Fibroblast of skin of scalp (primary cell): ENCODE measurements at places on chromosomes 2 and 18.

DNA sequence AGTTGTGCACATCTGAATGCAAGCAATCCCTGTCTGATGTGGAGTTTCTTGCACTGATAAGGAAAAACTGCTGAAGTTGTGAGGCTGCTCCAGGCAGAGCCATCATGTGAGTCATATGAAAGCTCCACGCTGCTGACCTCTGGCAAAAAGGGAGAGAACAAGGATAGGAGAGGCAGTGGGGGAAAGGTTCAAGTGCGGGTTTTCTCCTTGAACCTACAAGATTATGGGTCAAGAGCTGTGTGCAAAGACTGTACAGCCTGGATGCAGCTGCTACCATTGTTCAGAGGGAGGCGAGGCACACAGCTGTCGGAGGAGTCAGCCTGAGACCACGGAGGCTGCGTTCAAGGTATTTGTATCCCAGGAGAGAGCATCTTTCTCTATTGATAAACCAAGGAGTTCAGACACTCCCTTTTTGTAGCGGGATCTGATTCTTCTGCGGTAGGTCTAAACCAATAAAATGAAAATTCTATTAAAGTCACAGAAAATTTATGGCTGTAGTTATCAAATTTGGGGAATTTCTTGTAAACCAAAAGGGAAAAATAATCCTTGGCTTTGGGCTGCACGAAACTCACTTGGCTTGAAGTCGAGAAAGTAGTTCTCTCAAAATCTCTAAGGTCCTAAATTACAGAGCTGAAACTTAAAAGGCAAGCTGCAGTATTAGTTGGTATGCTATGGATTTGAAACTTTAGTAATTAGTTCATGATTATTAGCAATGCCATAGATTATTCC is at the start of gene CDK15:
Gene CDK15, plus strand, starts transcription at position 96 of the 729 bp plus-strand sequence. Its CDS starts 128 bp downstream, at position 224.
- DNase-seq, result peak; percentile 52

- peak; percentile 92 for DNase-seq
These were observed 71.7 kb upstream of the TAF1B start for GRCh38 chr2:9771481-9772017.

- no peak for DNase-seq
These were observed 34.0 kb downstream of the YWHAQ start for GRCh38 chr2:9596621-9597311.

DNA sequence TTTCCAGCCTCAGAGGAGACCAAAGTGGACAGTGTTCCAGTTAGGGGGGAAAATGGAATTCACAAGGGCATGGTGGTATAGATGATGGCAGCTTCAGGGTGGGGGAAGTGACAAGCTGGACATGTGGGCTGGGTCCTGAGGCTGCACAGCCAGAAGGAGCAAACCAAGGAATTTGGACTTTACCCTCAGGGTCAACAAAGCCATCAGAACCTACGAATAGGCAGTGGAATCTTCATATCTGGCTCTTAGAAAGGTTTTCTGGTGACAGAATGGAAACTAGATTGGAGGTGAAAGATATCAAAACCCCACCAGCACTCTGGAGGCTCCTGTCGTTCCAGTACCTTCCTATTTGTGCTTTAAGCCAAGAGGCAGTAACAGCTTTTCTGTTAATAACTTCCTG is 127.1 kb downstream of the SETBP1 start:
- no peak for DNase-seq

DNA sequence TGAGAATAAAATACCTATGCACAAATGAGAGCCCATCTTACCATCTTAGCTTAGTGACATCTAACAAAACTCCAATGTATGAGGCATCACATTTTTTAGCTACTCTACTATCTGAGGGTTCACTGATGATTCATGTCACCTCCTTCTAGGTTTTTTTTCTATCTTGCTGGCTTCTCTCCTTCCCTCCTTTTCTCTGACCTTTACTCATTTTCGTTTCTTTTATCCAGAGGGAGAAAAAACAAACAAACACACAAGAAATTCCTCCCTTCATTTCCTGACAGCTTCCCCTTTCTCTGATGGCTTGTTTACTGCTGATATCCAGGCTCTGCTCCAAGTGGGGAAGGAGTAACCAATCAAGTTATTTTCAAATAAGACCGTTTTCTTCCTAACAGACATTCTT is 115.1 kb downstream of the UBE2E3 start:
- DNase-seq, result no peak

GRCh38 chr2:65319674-65320041 is 92.0 kb downstream of the ACTR2 start:
- no peak for DNase-seq

- no peak for DNase-seq
These were observed 360.8 kb downstream of the TNS1 start for GRCh38 chr2:217641960-217642359.

- DNase-seq, result no peak
These were observed 128.0 kb downstream of the NFATC1 start for GRCh38 chr18:79523736-79524180.

DNA sequence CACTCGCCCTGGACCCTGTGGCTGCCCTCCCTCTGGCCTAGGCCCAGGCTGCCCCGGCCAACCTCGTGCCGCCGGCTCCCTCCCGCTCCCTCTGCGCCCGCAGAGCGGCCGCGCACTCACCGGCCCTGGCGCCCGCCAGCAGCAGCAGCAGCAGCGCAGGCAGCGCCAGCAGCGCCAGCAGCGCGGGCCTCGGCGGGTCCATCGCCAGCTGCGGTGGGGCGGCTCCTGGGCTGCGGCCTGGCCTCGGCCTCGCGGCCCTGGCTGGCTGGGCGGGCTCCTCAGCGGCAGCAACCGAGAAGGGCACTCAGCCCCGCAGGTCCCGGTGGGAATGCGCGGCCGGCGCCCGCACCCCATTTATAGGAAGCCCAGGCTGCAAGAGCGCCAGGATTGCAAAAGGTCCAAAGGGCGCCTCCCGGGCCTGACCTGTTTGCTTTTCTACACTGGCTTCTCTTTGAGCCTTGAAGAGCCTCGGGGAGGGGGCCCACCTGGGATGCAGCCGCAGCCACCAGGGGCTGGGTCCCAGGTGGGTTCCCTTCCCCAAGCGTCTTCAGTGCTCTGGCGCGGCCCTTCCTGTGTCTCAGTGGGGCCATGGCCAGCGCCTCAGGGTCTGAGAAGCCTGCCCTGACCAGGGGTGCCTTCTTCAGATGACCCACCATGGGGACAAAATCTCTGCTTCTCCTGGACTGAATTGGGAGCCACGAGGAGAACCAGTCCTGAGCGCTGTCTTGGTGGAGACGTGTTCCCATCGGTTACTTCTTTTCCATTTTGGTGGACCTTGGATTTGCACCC is at the start of gene APOB:
Gene APOB, minus strand, starts transcription at position 330 of the 789 bp plus-strand sequence. Its CDS starts 128 bp downstream, at position 202.
- no peak for DNase-seq

DNA sequence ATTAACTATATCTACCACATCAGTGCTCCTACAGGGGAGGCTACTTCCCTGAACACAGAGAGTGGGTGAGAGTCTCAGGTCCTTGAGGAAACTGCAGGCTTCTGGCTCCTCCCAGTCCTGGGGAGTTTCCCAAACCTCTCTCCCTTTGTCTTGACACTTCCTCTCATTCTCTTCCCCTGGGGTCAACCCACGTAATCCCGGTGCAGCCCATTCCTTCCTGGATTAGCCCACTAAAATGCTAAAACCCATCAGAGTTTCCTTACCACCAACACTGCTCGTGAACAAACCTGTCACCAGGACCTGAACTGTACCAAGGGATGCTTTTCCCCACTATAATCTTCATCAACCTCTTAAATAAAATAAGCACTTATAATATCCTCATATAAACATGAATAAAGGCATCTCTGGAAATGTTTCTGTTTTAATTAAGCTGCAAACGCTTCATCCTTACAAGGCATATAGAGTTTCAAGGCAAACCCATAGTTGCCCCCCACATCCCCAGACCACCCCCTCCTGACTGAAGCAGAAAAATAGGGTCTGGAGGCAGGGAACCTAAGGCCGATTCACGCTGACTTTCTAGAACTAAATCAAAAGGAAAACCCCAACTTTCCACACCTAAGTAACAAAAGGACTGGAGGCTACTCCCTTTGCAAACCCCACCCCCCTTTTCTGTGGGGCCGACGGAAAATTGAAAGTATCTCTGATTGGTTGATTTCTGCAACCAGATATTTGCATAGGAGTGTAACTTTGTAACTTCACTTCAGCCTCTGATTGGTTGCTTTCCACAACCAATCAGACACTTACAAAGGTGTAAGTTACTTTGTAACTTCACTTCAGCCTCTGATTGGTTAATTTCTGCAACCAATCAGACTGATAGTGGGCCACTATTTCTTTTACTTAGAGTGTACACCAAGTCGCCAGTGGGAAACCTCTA is 19.0 kb downstream of the TMSB10 start:
- peak; percentile 65 for DNase-seq

DNA sequence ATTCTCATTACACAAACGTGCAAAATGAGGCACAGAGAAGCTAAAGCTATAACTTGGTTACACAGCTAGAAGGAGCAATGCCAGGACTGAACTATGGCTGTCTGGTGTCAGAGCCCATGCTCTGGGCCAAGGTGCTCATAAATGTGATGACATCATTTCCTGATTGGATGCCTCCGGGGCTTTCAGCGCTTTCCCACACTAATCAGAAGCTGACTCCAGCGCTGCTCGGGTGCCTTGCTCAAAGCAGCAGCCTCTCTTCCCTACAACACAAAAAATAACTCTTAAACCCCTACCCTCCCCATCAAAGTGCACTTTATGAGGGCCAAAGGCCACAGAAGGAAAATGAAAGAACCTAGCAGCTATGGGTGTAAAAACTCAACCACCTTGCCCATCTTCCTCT is 90.7 kb downstream of the STK39 start:
- DNase-seq, result no peak

GRCh38 chr18:72246076-72246475 is 298.1 kb downstream of the CBLN2 start:
- no peak for DNase-seq

- no peak for DNase-seq
These were observed 1328.6 kb upstream of the SLC39A10 start for GRCh38 chr2:194328456-194328855.

- DNase-seq, result peak; percentile 18
These were observed 316.2 kb upstream of the MGAT5 start for GRCh38 chr2:133937669-133938068.

DNA sequence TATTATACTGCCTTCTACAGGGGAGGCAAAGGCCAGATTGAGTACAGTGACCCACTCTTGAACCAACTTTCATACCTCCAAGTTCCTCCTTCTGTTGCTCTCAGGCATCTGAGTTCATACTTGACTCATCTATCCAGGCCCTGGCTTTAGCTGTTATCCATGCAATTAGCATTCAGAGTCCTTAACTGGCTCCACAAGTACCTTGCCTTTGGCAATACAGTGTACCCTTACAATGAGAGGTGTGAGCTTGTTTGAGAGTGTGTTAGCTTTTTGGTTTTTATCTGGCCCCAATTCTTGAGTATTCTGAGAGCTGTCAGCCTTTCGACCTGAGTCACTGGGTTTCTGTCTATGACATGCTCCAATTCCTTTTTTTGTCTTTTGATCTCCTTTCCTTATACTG is 60.2 kb downstream of the EHD3 start:
- DNase-seq, result no peak

GRCh38 chr2:223054193-223054781 is 2.3 kb downstream of the KCNE4 start:
- peak; percentile 89 for DNase-seq

DNA sequence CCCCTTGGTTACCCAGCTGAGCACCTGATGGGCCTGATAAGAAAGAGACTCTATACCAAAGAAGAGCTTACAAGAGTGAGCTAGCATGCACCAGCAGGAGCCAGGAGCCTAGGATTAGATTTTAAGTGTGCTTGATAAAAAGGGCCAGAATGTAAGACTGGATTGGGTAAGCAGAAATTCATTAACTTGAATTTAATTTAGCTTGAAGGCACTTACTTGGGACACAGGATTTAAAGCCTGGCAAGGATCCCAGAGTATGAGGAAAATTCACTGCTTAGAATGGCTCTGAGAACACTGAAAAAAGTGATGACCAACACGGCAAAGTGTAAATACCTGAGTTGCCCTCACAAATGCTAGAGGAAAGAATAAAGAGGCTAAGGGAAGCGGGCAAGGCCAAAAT is 91.3 kb upstream of the RBBP8 start:
- DNase-seq, result no peak

DNA sequence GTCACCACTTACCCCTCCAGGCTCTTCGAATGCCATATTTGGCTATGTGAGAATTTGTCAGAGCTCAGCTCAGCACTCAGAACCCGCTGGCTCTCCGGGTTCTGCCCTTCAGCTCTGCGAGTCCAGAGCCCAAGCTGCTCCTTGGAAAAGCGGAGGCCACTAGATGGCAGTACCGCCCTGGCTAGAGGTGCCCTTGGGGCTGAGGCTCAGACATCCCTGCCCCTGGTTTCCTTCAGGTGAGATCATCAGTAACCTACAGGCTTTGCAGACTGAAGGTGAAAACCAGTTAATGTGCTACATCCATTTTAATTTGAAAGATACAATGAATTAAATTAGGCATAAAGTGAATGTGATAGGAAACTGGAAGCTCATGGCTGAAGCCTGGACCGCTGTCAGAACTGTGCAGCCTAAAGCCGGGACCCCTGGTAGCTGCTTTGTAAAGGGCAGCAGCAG is 285.6 kb downstream of the AGAP1 start:
- peak; percentile 65 for DNase-seq

DNA sequence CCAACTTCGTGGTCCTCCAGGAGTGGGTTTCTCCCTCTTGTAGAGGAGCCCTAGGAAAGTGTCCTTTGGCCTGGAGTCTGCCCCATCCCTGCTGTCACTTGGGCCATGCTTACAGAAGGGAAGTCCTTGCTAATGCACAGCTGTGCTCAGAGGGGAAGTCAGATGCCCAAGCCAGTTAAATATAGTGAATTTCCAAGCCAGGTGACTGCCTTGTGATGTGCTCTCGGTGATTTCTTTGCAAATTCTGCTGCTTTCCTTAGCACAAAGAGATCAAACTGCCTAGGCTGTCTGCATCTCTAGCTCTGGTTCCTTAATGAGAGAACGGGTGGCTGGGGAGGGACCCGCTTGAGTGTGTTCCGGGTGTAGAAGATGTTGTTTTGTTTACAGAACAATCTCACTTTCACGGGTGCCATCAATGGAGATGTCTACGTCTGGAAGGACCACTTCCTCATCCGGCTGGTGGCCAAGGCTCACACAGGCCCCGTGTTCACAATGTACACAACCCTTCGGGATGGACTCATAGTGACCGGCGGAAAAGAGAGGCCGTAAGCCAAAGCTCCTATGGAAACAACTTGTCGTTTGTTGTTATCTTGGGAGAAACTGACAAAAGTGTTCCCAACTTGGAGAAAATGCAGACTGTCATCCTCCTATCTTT is 91.4 kb downstream of the RTN4 start:
- no peak for DNase-seq

DNA sequence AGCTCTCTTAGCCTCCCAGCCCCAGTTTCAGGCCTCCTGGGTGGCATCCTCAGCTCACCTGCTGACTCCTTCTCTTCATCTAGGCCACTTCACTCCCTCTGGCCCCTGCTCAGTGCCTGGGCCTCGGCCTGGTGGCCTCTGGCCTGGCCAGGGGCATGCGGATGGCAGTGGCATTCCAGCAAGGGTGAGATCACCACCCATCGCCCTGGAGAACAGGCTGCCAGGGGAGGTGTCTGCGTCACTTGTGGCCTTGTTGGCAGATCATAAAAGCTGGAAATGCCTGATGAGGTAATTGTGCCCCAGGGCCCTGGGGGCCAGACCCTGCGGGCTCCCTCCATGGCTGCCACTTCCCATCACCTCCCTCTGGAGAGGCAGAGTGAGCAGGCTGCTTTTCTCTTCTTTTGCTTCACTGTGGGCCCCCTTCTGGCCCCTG is 72.5 kb upstream of the SMAD2 start:
- peak; percentile 30 for DNase-seq

- no peak for DNase-seq
These were observed 1.5 kb downstream of the ARPC2 start for GRCh38 chr2:218218268-218219185.

- no peak for DNase-seq
These were observed 32.1 kb downstream of the CCDC141 start for GRCh38 chr2:179017773-179018357.

GRCh38 chr18:53735526-53735925 is 488.9 kb downstream of the MBD2 start:
- DNase-seq, result no peak
